ENCODE measurements at places on chromosomes 16 and 17.

GRCh38 chr16:85227084-85227945 is 115.0 kb upstream of the CIBAR2 start:
- no peak for DNase-seq

- DNase-seq = no peak
Measured at GRCh38 chr17:4818276-4818675, 11.3 kb downstream of the PLD2 start.

DNA sequence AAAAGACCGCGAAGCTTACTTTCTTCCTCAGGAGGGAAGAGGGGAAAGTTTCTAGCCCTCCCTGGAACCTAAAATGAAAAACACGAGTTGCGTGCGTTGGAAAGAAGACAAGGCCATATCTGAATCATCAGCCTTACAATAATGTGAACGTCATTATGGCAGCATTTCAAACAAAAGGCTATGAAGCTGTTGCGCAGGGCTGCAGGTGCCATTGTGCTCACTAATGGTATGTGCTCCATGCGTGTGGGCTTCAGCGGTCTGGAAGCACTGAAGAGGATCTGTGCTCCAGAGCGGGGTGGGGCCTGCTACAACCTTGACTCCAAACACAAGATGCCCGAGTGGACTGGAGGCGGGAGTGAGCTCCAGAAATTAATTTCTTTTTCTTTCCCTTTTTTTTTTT is 12.1 kb upstream of the CYB5B start:
- no peak for DNase-seq

DNA sequence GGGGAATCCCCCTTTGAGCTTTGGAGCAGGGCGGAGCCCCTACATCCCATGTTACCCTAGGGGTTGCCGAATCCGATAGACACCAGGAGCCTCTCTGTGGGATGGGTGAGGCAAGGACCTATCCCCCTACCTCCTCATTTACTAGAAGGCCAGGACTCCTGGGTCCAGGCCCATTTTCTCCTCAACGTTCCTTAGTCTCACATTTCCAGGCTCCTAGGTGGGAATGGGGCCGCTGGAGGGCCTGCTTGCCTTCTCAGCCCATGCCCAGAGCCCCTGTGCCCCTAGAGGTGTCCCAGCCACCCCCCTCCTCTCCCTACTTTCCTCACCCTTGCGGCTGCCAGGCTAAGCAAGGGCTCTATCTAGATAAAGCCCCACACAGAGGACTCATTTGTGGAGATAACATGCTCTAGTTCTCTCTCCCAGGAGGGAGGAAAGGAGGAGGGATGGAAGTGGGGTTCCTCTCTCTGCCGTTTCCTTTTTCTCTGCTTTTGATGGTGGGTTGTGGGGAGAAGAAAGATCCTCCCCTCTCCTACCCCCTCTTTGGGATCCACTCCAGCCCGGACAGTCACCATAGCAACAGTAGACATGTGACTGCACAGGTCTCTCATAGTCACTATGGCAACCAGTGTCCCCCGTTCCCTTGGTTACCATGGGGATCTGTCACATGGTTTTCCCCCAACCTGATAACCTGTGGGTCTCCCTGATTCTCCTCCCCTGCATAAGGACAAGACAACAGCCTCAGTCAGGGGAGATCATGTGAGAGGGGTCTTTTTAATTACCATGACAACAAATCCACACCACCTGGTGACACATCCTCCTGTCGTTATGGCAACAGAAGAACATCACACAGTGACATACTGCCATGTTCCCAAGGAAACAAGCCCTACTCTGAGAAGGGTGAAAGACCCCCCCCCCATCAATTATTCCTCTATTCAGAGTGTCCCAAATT is 5.2 kb downstream of the CACNA1G start:
- DNase-seq = no peak

GRCh38 chr16:4570688-4571321 is 14.7 kb downstream of the C16orf96 start:
- DNase-seq = no peak

GRCh38 chr17:9307313-9307998 is 268.2 kb downstream of the STX8 start:
- no peak for DNase-seq

GRCh38 chr17:68397108-68397536 is 60.2 kb downstream of the WIPI1 start:
- no peak for DNase-seq

DNA sequence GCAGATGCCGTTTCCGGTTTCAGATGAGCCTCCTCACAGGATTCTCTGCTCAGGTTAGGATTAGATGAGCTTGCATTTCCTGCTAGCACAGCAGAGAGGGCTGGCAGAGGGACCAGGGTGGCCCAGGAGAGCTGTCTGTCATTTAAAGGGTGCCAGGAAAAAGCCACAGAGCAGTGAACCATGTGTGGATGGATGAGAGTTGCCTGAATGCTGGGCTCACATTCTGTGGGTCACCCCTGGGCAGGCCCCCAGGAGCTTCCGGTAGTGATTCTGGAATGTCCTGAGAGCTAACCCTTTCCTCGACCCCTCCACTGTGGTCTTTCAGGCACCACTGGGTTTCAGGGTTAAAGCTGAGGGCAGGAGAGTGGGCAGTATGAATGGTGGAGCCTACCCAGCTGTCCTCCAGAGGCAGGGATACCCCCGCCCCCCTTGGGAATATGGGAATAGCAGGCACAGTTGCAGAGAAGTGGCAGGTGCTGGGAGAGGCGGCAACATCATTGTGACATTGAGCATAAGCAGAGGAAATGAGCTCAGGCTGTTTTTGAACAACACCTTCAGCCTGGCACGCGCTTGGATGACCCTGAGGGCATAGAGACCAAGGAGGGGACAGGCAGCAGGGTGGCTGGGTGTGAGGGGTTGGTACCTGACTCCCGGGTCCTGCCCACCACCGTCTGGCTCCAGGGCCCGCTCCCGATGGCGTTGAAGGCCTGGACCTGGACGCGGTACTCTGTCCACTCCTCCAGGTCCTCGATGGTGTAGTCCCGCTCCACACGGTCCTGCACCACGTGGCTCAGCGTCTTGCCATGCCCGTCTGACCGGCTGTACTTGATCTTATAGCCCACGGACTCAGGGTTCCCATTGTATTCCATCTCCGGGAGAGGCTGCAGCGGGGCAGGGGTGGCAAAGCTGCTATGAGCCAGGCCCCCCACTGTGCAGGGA is 83.0 kb upstream of the CDC42EP4 start:
- DNase-seq = no peak

DNA sequence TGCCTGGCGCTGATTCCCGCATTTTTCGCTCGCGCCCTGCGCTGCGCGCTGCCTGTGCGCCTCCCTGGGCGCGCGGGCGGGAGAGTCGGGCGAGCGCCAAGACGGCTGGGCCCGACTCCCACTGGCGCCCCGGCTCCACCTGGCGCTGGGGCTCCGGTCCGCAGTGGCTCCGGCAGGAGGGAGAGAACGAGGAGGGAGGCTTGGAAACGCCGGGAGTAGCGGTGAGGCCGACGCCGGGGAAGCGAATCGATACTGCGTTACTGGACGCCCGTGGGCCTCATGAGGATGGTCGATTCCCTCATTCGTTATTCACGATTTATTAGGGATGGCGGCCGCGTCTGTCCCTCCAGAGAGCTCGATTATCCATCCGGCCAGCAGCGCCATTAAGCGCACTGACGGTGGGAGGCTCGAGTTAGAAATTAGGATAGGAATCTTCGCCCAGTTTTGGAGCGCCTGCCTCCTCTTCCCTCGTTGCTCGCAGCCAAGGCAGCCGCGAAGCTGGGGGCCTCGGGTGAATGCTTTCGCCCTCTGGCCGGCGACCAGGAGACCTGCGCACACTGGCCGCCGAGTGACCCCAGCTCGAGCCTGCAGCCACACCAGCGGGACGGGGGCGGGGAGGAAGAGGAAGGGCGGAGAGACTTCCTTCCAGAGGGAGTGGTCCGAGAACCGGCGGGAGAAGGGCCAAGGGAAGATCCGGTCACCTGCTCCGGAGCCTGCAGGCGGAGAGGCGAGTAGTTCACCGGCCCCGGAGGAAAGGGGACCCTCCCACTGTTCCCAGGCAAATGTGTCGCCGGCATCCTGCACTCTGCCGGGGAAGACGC is 1.3 kb upstream of the PCGF2 start:
- DNase-seq = no peak

DNA sequence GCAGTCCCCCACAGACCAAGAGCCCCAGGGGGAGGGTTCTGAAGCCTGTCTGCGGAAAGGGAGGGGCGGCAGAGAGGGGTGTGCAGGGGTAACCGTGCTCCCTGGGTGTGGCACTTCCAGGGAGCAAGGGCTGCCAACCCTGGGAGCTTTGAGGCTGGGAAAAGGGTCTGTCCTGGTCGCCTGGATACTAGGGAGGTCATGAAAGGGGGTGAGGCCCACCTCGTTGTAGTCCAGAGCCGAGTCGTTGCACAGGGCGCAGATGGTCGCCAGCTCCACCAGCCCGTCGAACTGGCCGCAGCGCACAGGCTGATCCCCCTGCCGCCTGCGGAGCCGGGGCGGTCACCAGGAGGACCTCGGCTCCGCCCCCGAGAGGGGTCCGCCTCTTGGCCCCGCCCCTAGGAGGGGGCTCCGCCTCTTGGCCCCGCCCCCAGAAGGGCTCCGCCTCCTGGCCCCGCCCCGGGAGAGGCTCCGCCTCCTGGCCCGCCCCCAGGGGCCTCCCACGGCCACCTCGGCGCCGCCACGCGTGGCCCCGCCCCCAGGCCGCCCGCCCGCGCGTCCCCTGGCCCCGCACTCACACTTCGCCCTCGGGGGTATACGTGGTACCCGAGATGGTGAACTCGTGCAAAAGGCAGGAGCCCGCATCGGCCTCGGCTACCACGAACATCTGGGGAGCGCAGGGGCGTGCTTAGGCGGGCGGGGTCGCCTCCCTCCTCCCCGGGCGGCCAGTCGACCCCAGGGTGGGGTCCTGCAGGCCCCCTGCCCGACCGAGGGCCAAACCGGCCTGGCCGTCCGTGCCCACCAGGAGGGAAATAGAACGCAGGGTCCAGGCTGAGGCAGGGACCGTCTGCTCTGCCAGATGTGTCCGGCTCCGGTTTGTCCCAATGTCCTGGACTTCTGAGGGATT is 19.5 kb downstream of the ATP2A3 start:
- peak; percentile 22 for DNase-seq

GRCh38 chr17:48470388-48471034 is 40.5 kb upstream of the SKAP1 start:
- DNase-seq = no peak

DNA sequence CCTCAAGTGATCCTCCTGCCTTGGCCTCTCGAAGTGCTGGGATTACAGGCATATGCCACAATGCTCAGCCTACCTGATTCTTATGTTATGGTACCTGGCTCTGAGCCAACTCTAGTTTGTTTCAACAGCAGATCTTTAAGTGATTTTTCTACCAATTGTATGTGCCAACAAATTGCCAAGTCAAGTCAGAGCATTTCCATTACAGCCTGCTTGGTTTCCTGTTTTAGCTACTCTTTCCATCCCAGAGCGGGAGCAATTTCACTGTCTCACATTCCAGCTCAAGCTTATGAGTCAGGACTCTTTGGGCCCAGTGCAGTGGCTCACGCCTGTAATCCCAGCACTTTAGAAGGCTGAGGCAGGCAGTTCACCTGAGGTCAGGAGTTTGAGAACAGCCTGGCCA is 30.8 kb upstream of the RBBP6 start:
- no peak for DNase-seq

GRCh38 chr17:72396121-72396520 is 275.3 kb downstream of the SOX9 start:
- DNase-seq = no peak

Data from activated naive CD4-positive, alpha-beta T cell (primary cell).